ENCODE measurements at places on chromosomes 7 and 10.

DNA sequence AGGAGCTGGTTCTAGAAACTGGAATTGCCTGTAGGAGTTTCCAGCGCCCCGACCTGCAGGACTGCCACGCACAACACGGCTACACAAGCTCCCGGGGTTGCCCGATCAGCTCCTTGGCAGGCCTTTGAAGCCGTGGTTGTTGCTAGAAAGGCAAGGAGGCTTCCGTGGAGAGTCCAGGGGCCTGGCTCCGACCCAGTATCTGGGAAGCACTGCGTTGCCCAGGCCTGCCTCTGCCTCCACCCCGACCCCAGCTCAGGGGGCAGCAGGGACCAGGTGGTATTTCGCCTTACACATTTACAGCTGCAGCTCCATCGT, 54.4 kb downstream of the PROSER2 start:
- no peak for DNase-seq

DNA sequence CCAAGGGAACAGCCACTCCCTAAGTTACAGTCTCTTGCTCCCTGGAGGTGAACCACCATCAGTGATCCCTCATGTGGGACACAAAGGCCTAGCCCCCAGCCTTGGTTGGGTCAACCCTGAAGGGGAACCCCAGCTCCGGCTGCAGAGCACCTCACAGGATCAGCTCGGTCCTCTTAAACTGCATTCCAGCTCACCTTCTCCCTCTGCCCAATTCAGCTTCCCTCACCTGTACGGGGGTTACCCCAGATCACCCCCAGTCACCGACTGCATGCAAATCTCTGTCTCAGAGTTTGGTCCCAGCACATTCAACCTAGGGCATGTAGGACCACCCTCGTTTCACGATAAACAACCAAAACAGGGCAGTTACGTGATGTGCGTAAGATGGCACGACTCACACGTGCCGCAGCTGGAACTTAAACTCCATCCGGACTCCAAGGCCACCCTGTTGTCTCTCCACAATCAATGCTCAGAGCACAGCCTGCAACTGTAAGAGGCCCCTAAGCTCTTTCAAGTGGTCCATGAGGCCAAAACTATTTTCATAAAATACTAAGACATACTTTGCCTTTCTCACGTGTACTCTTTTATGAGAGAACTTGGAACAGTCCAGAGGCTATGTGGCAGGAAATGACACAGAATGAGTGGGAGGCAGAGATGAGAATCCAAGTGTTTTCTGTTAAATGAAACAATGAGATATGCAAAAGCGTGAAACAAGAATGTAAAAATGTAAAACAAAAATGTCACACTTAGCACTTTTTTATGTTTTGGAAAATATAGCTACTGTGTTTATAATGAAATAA, 285.2 kb downstream of the PTPRN2 start:
- DNase-seq, result no peak

DNA sequence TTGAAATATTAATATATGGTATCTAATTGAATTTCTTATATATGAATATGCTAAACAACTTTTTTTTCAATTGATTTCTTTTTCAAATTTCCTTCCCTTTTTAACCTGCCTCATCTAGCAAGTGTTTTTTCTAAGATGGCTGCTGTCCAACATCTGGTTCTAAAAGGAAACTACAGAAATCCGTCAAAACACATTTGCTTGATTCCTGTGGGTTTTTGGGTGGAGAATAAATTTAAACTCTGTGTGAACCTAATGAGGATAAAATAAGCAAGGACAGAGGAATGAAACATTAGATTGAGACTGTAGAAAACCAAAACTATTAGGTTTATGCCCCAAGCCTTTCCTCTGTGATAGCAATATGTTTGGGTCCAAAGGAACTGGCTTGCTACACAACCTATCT, 75.5 kb upstream of the STARD3NL start:
- no peak for DNase-seq

DNA sequence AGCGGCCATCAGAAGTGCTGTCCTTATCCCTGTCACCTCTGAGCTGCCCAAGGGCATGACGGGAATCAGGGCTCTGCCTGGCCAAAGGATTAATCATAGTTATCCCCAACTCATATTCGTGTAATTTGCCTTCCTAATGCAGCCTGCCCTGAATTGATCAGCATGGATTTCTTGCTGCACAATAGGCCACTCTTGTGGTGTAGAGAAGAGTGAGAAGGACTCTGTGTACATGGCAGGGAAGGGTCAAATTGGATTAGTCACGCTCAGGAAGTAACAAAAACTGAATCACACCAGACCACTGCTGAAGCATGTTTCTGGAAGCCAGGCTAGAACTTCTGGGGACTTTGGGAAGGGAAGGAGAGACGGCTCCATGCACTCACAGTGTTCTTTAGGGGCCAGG, 227.0 kb downstream of the BUB3 start:
- no peak for DNase-seq

DNA sequence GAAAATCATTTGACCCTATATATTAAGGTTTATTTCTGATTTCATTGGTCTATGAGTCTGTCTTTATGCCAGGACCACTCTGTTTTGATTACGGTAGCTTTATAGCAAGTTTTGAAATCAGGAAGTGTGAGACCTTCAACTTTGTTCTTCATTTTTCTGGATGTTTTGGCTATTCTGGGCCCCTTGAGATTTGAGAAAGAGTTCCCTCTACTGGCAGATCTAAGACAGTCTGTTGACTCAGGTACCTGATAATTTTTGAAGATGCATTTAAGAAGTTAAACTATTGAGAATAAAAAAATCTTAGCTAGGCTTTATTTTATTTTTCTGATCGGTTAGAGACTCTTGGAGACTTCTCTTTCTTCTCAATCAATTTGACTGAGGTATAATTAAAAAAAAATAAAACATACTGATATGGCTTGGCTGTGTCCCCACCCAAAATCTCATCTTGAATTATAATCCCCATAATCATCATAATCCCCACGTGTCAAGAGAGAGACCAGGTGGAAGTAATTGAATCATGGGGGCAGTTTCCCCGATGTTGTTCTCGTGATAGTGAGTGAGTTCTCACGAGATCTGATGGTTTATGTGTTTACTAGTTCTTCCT, 209.2 kb downstream of the SNX10 start:
- no peak for DNase-seq

DNA sequence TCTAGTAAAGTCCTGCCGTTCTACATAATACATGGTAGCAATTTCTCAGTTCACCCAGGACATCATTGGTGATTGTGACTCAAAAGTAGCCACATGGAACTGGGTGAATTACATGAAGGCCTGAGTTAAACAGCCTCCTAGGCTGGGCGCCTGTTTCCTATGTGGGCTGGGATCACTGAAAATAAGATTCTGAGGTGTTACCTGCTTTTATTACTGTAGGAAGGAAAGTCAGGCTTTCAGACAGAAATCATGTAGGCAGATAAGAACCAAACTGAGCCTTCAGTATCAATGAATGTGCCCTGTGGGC, 160.4 kb downstream of the CAMK1D start:
- no peak for DNase-seq

DNA sequence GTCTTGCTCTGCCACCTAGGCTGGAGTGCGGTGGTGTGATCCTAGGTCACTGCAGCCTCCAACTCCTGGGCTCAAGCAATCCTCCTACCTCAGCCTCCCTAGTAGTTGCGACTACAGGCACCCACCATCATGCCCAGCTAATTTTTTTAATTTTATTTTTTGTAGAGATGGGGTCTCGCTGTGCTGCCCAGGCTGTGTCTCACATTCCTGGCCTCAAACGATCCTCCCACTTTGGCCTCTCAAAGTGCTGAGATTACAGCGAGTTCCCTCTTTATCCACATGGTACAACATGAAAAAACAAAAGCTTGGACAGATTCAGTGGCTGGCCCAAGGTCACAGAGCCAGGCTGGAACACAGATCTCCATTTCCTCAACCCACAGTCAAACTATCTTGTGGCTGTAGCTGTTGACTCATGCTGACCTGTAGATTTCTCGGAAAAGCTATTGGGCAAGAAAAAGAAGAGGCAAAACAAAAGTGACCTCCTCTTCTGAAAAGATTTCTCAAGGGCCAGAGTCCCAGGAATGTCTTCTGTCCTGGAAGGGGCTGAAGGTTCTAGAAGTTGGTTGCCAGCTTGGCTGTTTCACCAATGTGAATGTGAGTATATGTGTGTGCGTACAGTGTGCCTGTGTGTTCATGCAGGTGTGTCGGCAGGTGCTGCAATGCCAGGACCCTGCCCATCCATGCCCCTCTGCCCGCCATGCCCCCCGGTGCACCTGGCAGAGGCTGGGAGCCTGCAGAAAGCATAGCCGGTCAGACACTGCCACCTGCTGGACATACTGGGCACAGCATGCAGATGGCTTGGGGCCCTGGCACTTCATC, 28.4 kb downstream of the TMEM130 start:
- no peak for DNase-seq

- DNase-seq, result no peak
Observed at GRCh38 chr10:60335708-60336107, 54.0 kb downstream of the ANK3 start.

DNA sequence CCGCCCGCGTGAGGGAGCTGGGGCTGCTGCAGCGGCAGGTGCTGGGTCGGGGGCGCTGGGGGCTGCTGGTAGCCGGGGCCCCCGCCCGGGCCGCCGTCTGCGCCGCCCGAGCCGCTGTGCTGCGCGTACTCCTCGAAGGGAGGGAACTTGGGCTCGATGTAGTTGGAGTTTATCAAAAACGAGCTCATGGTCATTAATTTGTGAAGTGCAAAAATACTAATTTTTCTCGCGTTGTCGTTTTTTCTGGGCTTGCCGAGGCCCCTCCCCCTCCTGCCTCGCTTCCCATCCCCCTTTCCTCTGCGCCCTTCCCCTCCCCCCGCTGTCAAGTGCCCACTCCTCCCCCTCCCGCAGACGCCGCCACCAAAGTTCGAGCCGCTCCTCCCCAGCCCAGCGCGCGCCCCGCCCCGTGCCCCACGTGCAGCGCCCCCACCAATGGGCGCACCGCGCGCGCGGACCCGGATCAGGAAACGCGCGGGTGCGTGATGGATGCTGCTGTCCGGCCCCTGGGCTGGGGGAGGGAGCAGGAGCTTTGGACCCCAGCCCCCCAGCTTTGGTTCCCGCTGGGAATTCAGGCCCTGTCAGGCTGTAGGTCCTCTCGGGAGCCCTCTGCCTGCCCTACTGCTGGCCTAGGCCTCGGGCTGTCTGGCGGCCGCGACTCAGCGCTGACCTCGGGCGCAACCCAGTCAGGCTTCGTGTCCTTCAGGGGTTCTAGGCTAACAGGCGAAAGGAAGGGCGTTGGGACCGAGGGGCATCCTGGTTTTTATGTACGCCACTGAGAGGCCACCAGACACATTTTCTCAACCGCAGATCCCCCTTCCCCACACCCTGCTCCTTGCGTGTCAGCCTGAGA, at the start of gene HOXA4:
Gene HOXA4 (minus strand): TSS at position 218 of the 850 bp plus-strand sequence. CDS start 24 bp downstream, at position 194.
- no peak for DNase-seq

- DNase-seq, result no peak
Observed at GRCh38 chr10:67863094-67863493, 21.4 kb upstream of the SIRT1 start.

DNA sequence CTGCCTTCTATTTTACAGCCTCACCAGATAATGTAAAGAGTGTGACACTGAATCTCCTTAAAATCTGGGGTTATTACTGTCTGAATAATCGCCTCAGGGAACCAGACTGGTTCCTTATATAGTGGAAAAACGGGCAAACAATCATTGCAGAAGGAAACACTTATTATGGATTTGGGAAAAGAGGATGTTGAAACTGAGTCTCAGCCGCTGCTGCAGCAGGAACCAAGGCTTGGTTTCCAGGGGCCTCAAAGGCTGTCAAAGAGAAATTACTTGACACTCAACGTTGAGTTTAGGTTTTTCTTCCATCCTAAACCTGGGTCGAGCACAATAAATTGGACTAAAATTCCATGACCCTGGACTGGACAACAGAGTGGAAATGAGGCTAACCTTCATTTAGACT, 103.8 kb upstream of the AHR start:
- DNase-seq, result no peak

DNA sequence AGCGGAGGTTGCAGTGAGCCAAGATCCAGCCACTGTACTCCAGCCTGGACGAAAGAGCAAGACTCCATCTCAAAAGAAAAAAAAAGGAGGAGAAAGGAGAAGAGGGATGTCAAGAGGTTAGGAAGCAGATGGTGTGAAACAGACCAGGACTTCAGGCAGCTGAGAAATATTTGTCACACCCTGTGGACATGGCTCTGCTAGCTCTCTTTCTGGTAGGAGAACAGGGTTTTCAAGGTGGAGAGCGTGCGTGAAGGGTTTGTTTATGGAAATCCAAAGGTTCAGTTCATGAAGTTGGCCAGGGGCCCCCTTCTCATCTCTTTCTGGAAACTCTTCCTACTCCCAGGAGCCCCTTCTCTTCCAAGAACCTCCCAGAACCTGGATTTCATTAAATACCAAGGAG, 110.8 kb upstream of the GALNT17 start:
- no peak for DNase-seq

- no peak for DNase-seq
Observed at GRCh38 chr10:128950159-128950915, 516.7 kb upstream of the MGMT start.

GRCh38 chr7:93378131-93378760, 146.1 kb downstream of the VPS50 start:
- DNase-seq, result no peak

DNA sequence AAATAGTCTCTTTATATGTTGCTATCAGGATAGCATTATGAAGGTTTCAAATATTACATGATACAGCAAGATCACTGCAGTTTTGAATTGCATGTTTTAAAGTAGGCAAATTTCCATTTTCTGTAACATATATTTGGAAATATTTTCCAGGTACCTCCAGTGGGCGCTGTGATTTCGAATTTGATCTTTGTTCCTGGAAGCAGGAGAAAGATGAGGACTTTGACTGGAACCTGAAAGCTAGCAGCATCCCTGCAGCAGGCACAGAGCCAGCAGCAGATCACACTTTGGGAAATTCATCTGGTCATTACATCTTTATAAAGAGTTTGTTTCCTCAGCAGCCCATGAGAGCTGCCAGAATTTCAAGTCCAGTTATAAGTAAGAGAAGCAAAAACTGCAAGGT, 299.0 kb downstream of the MALRD1 start:
- no peak for DNase-seq

- no peak for DNase-seq
Observed at GRCh38 chr10:123570051-123570897, 95.9 kb upstream of the GPR26 start.

GRCh38 chr10:58913717-58914116, 262.7 kb upstream of the PHYHIPL start:
- DNase-seq, result no peak

- no peak for DNase-seq
Observed at GRCh38 chr7:49839863-49840645, 66.6 kb downstream of the VWC2 start.

GRCh38 chr10:35778306-35778705, 136.2 kb upstream of the FZD8 start:
- DNase-seq, result no peak

DNA sequence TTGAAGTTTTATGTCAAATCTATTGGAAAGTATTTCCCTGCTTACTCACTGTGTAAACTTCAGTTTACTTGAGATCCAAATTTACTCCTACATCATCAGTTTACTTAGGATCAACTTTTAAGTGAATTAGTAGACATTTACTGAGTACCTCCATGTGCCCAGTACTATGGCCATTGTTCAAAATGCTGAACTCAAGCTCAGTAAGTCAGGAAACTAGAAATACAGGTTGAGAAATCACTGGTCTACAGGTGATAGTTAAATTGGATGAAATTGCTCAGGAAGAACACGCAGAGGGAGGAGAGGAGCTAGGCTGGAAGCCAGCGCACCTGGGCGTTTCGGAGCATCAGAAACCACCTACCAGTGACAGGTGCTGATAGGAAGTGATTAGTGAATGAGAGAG, 25.5 kb upstream of the EBLN1 start:
- no peak for DNase-seq

GRCh38 chr7:81669476-81670105, 100.3 kb downstream of the HGF start:
- DNase-seq, result no peak

- DNase-seq, result no peak
Observed at GRCh38 chr10:119309423-119309770, 102.0 kb downstream of the GRK5 start.

- DNase-seq, result no peak
Observed at GRCh38 chr7:44664780-44665461, 58.5 kb downstream of the OGDH start.
